Cortex of kidney (tissue), 1 donor: ENCODE measurements at places on chromosomes 3 and 15.

DNA sequence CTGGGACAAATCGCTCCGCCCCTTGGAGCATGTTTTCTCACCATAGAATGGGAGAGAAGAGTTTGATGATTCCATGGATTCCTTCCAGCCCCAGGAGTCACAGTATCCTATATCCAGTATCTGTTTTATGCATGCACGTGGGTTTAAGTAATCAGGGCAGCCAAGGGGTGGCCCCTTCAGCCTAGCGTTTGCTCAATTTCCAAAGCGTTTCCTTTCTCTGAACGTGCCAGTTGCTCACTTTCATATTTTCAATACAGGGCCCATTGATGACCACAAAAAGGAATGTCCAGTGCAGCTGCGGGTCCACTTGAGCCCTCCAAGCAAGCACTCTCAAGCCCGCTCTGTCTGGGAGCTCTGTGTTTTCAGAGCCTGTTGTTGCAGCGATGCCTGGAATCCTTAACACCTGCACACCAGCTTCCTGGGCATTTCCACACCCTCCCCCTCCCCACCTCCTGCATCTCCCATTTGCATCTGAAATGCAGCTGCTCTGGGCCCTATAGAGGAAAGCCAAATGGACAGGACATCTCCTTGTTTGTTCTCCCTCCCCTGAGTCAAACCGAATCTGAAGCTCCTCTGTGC is 164.3 kb upstream of the LPP start:
- no peak for DNase-seq

GRCh38 chr15:67746022-67746421 is 79.3 kb upstream of the SKOR1 start:
- no peak for DNase-seq

DNA sequence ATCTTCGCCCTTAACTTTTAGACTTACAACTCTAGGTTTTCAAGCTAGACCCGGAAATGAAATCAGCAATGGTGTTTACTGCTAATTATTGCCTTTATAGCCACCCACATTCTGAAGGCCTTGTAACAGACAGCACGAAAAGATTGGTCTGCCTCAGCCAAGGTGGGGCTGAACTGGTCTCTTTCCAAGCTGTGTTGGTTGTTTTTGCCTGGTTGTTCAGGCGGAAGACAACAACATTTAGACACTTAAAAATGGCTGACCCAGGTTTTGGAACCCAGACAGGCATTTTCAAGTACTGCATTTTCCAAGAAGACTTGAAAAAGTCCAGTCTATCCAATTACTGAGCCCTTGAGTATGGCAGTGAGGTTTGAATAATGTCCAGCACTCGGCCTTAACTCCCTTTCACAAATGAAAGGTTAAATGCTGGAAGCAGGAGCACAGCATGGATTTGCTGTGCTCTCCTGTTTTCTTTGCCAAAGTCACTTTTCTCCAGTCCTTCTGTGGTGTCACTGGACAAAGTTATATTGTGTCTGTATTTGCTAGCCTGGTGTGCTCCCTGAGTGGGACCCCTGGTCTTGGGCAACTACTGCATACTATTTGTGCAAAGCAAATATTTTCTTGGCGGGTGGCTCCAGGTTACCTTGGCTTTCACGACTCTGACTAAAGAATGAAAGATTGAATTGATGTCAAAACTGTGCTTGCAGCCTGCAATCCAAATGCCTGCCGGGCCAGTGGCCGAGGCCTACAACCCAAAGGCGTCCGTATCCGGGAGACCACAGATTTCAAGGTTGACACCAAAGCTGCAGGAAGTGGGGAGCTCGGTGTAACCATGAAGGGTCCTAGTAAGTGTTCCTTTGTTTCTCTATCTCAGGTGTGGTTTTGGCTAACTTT is 93.5 kb downstream of the FLNB start:
- DNase-seq, result no peak

- DNase-seq, result no peak
These were observed 87.0 kb downstream of the IQCH start for GRCh38 chr15:67341539-67341938.

- no peak for DNase-seq
These were observed 6.5 kb upstream of the STRC start for GRCh38 chr15:43625106-43625505.

GRCh38 chr15:78257681-78258080 is 6.7 kb upstream of the DNAJA4 start:
- DNase-seq, result no peak

GRCh38 chr15:100765467-100766241 is 114.0 kb upstream of the ALDH1A3 start:
- no peak for DNase-seq

- DNase-seq, result no peak
These were observed 9.2 kb upstream of the RFC4 start for GRCh38 chr3:186815435-186815834.
